Glomerular endothelial cell (primary cell): ENCODE measurements at places on chromosomes 4 and X. TPM values are rescaled to one million over a fixed set of nuclear protein-coding genes. Genes with fewer than 3 reads are reported as not detected.

Gene SLITRK4
- 3.4 and 4.3 TPM in 2 replicates for total RNA-seq

Gene LEF1
- total RNA-seq: 0.58 and 0.92 TPM in 2 replicates

Gene SFRP2
- total RNA-seq: not detected in 2 replicates

Gene BMPR1B
- 0.24 and 0.88 TPM in 2 replicates for total RNA-seq

Gene EPHA5
- total RNA-seq: 0.05 and 0.41 TPM in 2 replicates

Gene PRDM5
- total RNA-seq: 2.5 and 6.9 TPM in 2 replicates

Gene ADGRA3
- total RNA-seq: 15.4 and 19.2 TPM in 2 replicates

Gene GRPEL1
- total RNA-seq: 23.6 and 31.7 TPM in 2 replicates

Gene STBD1
- 3.5 and 4.3 TPM in 2 replicates for total RNA-seq
